ENCODE measurements at places on chromosomes 3 and 15.

GRCh38 chr15:35309886-35310285 lies 224.8 kb upstream of the NANOGP8 start:
- no peak for DNase-seq

GRCh38 chr3:113136071-113136470 lies 75.3 kb upstream of the BOC start:
- DNase-seq: peak; percentile 65

DNA sequence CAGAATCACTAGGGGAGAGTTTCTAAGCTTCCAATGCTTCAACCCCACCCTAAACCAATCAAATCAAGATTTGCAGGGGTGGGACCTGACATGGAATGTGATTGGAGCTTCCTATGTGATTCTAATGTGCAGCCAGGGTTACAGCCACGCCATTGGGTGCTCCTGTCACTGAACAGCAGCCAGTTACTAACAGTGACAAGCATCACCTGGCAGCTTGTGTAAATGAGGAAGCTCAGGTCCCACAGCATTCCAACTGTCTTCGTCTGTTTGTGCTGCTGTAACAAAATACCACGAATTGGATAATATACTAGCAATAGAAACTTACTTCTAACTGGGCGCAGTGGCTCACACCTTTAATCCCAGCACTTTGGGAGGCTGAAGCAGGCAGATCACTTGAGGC lies 294.9 kb downstream of the SHQ1 start:
- DNase-seq: peak; percentile 10

DNA sequence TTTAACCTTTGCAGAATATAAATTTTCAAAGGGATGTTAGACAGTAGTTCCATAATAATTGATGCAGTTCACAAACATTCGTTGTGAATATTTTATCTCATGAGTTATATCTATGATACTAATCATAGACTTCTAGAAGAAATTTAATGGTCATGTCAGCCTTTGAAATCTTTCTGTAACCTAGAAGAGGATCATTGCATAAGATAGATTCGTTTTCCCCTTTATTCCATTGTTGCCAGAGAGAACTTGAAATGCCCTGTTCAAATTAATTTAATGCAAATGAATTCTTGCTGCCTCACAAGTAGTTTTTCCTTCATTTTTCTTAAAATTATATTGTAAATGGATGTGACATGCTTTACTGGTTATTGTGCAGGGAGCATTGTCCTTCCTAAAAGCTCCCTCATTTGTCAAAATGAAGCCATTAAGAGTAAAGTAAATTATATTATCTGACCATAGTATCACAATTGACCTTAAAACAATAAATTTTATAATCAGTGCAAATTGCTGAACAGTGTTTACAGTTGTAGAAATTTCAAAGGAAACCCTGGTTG lies 128.5 kb upstream of the ZNF717 start:
- no peak for DNase-seq

DNA sequence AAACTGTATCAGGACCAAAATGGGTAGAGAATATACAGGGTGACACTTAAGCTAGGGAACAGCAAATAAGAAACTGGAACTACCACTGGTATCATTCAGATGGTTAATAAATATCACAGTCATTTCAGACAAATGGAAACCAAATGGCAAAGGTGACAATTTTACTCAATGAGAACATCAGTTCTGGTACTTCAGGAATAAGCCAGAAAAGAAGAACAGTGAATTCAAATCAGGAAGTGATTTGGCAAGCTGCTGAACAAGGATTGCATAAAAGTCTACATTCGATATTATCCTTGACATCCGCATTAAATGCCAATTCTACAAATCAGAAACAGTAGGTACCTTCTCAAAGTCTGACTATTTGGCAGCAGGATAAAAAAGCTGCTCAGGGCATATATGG lies 23.5 kb upstream of the STIMATE start:
- DNase-seq: no peak

- DNase-seq: no peak
Measured at GRCh38 chr3:128253150-128253549, 99.9 kb downstream of the EEFSEC start.

DNA sequence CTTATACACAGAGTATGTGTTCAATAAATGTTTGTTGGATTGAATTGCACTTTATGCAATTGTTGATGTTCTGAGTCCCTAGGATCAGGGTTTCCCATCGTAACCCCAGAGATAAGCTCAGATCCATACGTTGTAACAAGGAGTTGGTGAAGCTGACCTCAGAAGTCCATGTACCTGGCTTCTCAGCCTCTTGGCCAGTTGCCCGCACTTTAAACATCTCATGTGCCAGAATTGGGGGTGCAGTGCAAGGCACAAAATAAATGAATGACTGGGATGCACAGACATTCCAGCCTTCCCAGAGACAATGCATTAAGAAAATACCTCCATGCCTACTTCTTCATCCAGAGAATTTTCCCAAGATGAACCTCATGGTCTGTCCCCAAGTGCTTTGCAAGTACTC lies 142.9 kb upstream of the IL12A start:
- no peak for DNase-seq

GRCh38 chr3:107432646-107433045 lies 55.4 kb downstream of the CCDC54 start:
- peak; percentile 24 for DNase-seq

- DNase-seq: no peak
Measured at GRCh38 chr3:160435095-160435494, 14.5 kb downstream of the TRIM59 start.
